CD4-positive, alpha-beta T cell treated with Interleukin-12 subunit alpha and Interleukin-12 subunit beta, for 1 hour (primary cell): ENCODE measurements at places on chromosomes 2 and 18.

GRCh38 chr2:98149333-98149697 lies 62.3 kb downstream of the VWA3B start:
- DNase-seq, result peak; percentile 40

GRCh38 chr2:29225814-29226213 lies 110.6 kb downstream of the CLIP4 start:
- DNase-seq, result no peak

DNA sequence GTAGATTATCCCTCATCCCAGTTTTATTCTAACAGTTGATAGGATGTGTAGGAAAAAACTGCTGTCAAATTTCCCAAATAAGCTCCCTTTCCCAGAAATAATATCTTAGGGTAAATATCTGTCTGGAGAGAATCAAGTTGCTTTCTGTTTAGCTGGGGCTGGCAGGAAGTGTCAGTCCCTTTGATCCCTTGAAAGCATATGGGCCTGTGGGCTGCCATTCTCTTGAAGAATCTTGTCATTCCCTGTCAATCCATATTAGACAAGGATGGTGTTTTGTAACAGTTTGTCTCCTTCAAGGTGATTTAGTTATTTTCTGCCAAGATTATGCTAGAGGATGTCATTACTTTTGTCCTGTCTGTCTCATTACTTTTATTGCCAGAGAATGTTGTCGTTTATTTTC lies 37.1 kb upstream of the UBE2E3 start:
- DNase-seq, result no peak

DNA sequence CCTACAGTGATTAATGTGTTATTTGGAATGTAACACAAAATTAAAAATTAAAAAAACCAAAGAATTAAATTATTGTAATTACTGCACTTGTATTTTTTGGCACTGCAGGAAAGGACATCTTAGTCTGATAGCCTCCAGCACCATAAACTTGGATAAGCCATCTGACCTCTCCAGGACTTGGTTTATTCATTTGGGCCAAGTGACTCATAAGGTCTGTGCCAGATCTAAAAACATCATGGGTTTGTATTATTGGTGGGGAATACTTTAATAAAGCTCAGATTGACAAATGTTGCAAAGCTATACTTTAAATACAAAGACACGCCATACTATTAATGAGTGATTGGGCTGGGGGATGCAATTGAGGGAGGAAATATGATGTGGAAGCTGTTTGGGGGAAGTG lies 225.2 kb downstream of the ZNF521 start:
- DNase-seq, result no peak

- no peak for DNase-seq
Observed at GRCh38 chr2:230893841-230894781, 29.4 kb downstream of the ITM2C start.

DNA sequence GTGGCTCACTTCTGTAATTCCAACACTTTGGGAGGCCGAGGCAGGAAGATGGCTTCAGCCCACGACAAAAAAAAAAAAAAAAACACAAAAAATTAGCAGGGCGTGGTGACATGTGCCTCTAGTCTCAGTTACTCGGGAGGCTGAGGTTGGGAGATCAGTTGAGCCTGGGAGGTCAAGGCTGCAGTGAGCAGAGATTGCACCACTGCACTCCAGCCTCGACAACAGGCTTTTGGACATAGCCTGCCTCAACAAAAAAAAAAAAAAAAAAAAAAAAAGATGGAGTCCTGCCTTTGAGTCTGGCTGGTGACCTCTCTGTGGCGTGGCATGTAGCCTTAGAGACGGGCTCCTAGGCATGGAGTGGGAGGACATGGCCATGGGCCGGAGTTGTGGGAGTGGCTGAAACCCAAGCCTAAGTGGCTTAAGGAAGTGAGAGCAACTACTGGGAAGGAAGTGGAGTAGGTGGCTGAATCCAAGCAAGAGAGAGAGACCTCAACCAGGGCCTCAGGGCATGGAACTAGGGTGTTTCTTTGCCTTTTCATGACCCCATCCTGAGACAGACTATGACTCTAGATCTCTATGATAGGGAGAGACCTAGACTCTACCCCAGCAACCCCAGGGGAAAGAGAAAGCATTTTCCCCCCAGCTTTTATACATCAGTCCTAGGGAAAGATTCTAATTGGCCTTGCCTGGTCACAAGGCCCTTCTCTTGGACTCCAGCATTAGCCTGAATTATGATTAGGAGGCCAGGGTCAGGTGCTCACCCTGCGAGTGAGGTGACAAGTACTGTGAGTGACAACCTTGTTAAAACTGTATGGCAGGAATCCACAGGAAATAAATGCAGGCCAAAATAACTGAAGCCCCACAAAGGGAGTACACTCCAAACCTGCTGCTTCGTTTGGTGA lies 34.2 kb downstream of the NPAS2 start:
- no peak for DNase-seq

DNA sequence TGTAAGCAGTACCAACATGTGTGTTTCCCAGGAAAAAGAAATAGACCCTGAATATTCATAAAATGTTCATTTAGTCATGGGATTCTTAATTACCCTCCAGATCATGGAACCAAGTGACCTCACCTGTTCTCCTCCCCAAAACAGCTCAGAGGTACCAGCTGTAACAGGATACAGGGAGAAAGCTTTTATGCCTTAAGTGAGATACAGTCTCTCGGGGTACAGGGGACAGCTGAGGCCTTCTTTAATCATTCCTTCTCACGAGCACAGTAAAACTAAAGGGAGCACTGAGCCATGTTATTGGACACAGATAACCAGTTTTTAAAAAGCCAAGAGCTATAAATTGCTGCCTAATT lies 16.6 kb downstream of the EPHA4 start:
- DNase-seq, result no peak

DNA sequence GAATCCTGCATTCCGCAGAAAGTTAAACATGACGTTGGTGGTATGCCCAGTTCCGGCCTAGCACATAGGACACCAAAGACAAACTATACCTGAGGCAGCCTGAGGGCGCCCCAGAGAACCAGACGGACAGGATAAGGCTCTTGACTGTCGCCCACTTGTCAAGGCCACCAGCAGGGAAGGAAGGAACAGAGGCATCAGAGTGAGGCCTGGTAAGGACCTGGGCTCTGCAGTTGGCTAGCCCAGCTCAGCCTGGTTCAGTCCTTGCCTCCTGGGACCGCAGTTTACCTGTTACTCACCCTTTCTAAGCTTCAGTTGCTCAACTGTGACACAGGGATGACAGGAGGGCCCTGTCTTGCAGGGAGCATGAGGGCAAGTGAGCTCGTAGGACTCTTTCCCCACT lies 82.1 kb downstream of the ACTR2 start:
- no peak for DNase-seq

DNA sequence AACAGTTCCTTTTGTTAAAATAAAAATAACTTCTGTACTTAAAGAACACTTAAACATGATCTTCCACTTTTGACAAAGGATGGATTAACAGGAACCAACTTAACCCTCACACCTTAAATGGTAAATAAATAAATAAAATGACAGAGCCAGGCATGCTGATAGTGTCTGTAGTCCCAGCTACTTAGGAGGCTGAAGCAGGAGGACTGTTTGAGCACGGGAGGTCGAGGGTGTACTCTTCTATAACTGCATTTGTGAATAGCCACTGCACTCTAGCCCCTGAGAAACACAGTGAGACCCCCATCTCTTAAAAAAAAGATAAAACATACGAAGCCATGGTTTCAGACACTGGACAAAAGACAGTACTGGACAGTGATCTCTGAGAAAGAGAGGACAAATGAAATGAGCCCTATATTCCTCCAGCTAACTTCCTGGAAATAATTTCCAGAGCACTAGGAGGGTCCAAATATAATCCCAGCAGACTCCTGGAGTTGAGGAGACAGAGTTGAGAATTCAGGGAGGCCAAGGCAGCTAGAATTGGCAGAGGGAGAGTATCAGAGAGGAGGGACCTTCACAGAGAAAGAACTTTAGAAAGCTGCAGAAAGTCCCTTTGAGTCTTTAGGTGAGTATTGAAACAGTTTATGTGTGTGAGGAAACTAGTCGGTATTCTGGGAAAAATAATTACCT lies 17.4 kb downstream of the PPP4R1 start:
- DNase-seq, result no peak

GRCh38 chr2:239318790-239319661 lies 81.8 kb downstream of the HDAC4 start:
- peak; percentile 25 for DNase-seq

- no peak for DNase-seq
Observed at GRCh38 chr18:26460449-26461091, 87.8 kb downstream of the KCTD1 start.

DNA sequence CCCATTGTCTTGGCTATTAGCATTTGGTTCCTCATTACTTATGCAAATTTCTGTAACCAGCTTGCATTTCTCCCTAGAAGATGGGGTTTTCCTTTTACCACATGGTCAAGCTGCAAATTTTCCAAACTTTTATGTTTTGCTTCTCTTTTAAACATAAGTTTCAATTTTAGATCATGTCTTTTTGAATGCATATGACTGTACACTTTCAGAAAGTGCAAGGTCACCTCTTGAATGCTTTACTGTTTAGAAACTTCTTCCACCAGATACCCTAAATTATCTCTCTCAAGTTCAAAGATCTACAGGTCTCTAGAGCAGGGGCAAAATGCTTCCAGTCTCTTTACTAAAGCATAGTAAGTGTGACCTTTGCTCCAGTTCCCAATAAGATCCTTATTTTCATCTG lies 837.6 kb upstream of the NXPH2 start:
- no peak for DNase-seq

GRCh38 chr2:85212841-85213240 lies 79.6 kb downstream of the TCF7L1 start:
- DNase-seq, result no peak

DNA sequence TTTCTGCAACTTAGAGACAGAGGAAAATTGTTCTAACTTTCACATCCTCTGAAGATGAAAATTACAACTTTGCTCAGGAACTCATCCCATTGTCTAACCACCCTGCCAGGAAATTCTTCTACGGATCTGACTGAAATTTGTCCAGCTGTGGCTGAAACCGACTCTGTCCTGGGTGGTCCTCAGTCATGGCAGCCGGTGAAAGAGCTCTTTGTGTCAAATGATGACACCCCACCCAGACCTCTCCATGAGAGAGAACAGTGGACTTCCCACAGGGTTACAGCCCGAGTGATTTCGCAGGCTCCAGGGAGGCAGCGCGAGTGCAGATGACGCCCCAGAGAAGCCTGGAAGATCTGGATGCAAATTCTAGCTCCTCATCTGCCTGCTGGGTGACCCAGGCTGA lies 65.1 kb upstream of the TRIB2 start:
- no peak for DNase-seq

DNA sequence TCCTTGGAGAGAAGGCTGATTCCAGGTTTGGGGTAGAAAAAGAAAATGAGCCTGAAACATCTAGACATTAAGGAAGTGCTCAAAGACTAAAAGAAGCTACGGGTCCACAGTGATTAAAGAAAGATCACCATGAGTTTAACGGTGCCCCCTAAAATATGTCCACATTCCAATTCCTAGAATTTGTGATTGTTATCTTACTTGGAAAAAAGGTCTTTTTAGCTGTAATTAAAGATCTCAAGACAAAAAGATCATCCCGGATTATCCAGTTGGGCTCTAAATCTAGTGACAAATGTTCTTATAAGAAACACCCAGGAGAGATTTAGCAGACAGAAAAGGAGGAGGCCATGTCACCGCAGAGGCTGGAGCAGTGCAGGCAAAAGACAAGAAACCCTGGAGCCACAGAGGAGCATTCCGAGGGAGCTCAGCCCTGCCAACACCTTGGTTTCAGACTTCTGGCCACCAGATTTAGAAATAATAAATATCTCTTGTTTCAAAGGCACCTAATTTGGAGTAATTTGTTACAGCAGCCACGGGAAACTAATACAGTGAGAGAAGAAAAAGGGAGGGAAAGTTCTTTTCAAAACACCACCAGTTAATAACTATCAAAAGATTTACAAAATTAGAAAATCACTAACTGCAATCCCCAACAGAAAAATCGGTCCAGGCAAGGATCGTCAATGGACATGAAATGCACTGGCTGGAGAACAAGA lies 8.5 kb downstream of the UXS1 start:
- no peak for DNase-seq

GRCh38 chr2:143682436-143683055 lies 553.3 kb downstream of the ARHGAP15 start:
- DNase-seq, result no peak

- peak; percentile 51 for DNase-seq
Observed at GRCh38 chr2:10382354-10383061, 65.6 kb downstream of the ODC1 start.

DNA sequence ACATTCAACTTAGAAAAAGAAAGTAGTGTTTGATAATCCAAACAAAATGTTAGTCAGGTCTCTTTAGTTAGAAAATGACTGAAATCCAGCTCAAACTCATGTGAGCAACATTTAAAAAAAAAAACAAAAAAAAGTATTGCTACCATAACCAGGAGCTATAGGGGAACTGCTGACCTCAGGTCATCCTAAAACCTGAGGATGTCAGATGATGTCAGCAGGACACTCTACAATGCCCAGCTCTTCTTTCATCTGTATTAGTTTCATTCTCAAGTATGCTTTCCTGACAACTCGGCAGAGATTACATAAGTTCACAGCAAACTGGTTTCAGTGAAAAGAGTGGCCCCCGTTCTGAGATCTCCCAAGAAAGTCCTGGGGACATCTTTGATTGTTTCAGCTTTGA lies 4.2 kb upstream of the ESCO1 start:
- DNase-seq, result no peak

DNA sequence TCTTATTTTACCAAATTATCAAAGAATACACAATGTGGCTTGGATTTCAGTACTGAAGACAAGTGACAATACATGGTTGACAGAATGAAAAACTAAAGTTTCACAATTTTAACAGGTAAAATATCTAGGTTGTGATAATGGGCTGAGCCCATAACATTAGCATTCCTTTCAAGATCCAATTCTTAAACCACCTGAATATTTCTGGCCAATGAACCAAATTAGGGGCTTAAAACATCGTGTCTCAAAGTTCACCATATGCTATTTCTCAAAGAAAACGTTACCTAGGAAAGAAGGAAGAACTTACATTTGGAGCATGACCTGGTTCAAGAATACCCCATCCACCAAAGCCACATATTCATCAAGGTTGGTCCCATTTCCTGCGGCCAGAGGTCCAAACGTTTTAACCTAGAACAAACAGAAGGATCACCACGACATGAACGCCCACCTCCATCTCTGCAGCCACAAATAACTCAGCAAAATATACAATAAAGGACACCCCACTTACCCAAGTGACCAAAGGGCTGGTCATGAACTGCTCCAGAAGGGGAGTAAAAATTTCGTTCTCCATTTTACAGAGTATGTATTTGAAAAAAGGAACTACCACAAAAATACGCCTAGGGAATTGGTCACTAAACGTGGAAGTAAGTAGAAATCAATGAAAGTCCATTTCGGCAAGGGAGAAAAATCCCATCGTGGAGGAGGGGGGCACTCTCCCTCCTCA lies 984 bp downstream of the CCDC88A start:
- DNase-seq, result peak; percentile 7

DNA sequence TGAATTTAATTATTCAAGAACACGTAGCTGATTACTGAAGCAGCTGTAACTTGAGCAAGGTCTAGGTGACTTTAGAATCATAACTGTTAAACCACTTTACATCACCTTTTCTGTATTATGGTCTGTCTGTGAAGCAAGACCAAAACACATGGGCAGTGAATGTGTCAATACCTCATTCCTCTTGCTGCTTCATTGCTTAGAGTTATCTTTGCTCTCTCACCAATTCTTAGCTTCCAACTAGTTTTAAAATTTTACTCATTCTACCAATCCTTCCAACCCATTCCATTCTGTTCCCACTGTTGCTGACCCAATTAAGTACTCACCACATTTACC lies 80.2 kb downstream of the MIB1 start:
- DNase-seq, result no peak

GRCh38 chr2:238424313-238424700 lies 2.4 kb upstream of the ASB1 start:
- no peak for DNase-seq
